ENCODE measurements at places on chromosomes 4 and X.

DNA sequence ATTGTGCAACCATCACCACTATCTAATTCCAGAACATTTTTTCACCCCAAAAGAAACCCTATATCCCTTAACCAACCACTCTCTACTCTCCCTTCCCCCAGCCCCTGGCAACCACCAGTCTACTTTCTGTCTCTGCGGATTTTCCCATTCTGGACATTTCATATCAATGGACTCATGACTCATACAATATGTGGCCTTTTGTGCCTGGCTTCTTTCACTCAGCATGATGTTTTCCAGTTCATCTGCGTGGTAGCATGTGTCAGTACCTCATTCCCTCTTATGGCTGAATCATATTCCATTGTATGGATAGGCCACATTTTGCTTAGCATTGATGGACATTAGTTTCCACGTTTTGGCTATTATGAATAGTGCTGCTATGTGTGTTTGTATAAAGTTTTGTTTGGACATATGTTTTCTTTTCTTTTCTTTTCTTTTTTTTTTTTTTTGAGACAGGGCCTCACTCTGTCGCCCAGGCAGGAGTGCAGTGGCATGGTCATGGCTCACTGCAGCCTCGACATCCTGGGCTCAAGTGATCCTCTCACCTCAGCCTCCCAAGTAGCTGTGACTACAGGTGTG lies 335.4 kb downstream of the BCOR start:
- no peak for DNase-seq

DNA sequence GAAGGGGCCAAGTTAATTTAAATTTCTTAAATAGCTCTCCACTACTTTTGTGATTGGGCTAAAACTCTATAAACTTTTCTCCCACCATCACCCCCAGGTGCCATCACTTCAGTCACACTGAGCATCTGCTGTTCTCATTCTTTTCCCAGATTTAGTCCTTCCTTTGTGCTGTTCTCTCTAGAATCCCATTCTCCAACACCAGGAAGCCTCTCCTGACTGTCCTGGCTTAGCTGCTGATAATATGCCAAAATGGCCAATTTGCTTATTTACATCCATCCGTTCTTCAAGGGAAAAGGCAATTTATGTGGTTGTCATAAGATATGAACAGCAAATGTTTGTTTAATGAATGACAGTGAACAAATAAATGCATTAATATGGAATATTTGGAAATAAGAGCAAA lies 44.1 kb downstream of the FGFBP1 start:
- no peak for DNase-seq

- no peak for DNase-seq
Observed at GRCh38 chrX:56766554-56767347, 37.7 kb downstream of the NBDY start.

DNA sequence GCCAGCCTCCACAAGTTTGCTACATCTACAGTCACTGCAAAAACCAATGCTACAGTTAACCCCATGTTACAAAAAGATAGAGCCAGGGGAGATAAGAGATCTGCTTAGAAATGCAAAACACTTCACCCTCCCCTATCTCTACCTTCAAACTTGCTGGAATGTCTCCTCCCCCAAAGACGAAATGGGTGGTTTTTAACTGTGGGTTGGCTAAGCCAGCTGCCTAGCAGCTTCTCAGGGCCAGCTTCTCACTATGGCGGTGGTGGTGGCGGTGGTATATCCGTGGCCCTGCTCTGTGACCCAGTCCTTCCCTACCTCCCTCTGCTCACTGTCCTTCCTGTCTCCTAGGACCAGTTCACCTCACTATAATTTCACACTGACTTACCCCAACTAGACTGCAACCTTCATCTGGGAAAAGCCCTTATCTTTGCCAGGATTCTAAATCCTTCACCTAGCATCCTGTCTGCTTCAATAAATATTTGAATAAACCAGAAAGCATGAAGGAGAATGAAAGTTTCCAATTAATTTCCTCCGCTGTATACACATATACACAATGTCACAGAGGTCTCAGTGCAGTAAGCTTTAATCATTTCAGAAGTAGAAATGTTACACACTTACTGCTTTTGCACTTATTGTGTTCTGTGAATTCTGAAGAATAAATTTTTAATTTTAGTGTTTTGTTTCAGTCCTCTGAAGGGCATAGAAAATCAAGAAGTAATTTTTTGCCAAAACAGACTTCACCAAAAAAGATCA lies 46.3 kb downstream of the SH3KBP1 start:
- peak; percentile 81 for DNase-seq

DNA sequence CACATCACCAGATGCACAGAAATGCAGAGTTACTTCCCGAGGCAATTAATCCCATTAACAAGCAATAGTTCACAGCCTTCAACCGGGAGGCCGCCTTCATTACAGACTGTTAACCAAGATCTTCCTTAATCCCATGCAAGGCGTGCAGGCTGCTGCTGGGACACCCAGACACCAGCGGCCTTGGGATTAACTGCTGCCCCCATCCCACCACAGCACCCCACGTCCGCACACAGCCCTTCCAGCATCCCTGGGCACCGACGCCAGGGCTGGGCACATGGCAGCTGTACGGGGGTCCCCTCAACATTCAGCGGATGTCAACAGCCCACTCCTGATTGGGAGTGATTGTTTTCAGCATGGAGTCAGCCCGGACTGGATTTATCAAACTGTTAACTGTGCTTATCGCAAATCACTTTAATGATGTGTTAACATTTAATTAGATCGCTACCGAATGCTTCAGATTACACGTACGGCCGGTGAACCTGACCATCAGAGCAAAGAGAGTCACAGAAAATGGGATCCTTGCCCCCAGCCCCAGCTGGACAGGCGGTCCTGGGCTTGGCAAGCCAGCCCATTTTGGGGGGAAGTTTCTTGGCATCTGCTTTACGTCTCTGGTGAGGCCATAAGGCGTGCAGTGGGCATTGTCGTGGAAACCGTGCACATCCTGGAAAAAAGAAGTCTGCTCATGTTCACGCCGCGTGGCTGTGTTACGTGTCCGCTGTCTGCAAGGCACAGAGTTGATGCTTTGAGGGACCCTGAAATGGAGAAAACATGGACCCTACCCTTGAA lies 126.4 kb downstream of the HMX1 start:
- no peak for DNase-seq

GRCh38 chrX:115018040-115018647 lies 728 bp upstream of the IL13RA2 start:
- peak; percentile 3 for DNase-seq

GRCh38 chr4:29037501-29037900 lies 1682.7 kb upstream of the PCDH7 start:
- no peak for DNase-seq

- no peak for DNase-seq
Observed at GRCh38 chr4:8721621-8722020, 129.1 kb downstream of the CPZ start.

GRCh38 chr4:7892212-7893019 lies 47.2 kb downstream of the AFAP1 start:
- no peak for DNase-seq

DNA sequence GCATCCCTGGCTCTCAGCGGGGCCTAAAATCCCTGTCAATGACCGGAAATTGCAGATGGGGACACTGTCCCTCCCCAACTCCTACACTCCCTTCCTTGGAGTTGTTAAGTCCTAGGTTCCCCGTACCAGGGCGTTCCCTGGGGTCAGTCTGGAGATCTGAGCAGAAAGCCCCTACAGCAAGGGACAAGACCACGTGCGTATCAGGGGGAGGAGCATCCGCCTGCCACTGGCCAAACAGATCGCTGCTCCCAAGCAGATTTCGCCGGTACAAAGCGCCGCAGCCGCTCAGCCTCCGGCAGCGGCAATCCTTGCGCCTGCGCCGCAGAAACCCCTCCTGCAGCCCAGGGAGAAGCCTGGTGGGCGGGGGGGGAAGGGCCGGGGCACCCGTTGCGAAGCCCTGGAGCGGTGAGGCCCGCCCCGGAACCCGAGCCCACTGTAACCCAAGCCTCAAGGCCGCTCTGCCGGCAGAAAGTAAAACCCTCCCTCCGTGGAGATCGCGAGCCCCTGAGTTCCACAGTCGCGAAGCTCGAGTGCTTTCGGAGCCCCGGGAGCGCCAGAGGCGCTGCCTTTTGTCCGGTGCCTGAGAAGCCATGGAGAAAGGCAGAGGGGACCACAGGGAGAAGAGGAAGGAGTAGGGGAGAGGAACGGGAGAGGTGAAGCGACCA lies 2.7 kb downstream of the CRMP1 start:
- DNase-seq, result peak; percentile 30

DNA sequence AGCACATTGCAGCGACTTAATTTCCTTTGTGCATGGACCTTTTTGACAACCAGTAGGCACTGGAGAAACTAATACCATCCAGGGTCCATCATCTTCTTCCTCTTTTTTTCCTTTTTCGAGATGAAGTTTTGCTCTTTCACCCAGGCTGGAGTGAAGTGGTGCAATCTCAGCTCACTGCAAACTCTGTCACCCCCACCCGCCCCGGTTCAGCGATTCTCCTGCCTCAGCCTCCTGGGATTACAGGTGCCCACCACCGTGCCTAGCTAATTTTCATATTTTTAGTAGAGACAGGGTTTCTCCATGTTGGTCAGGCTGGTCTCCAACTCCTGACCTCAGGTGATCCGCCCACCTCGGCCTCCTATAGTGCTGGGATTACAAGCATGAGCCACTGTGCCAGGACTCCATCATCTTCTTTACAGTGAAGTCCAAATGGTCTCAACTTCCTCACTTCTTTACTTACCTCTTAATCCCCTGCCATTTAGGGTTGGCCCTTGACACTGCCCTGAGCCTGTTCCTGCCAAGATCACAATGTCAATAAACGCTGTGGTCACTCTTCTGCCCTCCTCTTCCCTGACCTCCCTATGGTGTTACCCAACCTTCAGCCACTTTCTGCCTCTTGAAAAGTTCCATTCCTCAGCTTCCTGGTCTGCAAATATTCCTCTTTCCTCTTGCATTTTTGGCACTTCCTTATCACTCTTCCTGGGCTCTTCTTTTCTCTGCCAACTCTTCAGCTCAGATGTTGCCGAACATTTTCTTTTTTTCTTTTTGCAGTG lies 119.8 kb upstream of the SLC34A2 start:
- no peak for DNase-seq

DNA sequence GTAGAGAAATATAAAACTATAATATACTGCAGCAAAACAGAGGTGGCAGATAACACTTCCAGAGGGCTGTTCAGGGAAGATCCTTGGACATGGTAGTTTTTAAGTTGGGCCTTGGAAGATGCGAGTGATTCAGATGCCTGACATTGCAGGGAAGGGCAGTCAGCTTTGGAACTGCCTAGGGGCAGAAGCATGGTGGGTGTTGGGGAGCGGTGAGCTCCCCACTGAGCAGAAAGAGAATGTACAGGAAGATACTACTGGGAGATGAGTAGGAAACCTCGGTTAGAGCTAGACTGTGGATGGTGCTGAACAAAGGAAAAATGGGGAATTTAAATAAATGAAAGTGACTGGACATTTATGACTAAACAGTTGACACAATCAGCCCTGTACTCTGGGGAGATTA lies 24.9 kb upstream of the SEC24B start:
- DNase-seq, result no peak

- no peak for DNase-seq
Observed at GRCh38 chrX:45862801-45863200, 662.1 kb upstream of the DIPK2B start.

DNA sequence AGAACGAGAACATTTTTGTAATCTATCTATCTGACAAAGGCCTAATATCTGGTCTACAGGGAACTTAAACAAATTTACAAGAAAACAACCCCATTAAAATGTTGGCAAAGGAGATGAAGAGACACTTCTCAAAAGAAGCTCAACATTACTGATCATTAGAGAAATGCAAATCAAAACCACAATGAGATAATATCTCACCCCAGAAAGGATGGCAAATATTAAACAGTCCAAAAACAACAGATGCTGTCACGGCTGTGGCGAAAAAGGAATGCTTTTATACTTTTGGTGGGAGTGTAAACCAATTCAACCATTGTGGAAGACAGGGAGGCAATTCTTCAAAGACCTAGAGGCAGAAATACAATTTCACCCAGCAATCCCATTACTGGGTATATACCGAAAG lies 2284.8 kb downstream of the ARAP2 start:
- no peak for DNase-seq

DNA sequence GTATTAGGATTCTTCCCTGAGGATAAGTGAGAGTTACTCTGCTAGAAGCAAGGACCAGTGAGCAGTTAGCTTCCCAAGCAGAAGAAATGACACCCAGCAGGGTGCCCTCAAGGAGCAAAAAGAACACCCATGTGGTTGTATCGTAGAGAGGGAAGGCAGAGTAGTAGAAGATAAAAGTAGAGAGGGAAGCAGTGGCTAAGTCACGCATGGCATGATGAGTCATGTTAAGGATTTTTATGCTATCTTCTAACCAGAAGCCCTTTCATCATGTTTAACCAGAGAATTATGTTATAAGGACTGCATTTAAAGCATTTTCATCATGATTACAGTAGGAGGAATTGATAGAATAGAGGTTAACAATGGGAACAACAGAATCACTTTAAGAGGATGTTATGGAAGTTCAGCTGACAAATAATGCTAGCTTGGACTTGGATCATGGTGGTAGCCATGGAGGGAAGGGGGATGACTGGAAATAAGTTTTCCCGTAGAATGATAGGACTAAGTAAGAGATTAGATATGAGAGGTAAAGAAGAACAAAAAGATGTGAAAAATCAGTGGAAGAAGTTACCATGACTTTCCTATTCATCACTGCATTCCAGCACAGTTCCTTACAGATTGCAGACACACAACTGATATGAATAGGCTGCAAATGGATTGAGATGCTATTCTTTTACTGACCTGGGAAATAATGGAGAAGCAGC lies 383.5 kb upstream of the INTU start:
- DNase-seq, result peak; percentile 14

GRCh38 chr4:173171098-173171497 lies 2.5 kb downstream of the GALNT7 start:
- DNase-seq, result peak; percentile 48

GRCh38 chrX:16671005-16671404 lies 21.0 kb downstream of the S100G start:
- DNase-seq, result peak; percentile 76

DNA sequence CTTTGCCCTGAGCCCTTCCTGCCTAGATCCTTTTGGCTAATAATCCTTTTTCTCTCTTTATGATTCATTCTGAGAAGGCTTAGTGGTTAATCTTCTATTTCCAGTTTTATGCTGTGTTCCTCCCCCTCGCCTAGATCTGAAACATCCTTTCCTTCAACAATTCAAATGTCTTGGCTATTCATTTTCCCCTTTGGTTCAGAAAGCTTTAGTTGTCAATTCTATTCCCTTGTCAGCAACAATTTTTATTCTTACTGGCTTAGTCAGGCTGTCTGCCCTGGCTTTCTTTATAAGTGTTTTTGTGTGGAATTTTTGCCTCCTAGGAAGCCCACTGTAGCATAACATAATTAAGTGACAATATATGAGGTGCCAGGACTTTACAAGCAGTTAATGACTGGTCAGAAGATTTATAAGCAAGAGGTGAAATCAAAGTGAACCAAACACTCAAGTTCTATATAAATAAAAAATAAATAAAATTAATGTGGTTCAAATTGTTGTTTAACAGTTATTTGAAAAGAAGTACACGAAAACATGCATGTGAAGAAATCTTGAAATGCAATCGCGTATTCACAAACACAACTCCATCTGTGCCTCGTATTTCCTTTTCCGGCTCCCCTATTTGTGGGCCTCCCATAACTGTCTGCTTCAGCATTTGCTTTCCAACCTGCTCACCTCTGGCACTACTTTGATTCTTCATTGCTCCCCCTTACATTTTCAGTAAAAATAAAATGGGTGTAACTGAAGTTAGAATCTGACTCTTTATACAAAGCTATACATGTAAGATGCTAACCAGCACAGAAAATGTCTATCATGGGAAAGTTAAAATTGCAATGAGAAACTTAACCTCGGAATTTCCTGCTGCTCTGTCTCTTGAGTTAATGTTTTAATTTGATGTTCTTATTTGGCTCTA lies 235.4 kb downstream of the SPRY1 start:
- DNase-seq, result no peak

GRCh38 chrX:9882669-9883446 lies 84.3 kb upstream of the CLDN34 start:
- peak; percentile 76 for DNase-seq

- DNase-seq, result no peak
Observed at GRCh38 chr4:555566-556275, 20.4 kb downstream of the TMEM271 start.
